NCI-H1930 (cell line): ENCODE measurements at places on chromosomes 16 and 17.

GRCh38 chr17:77353684-77354419 lies 213.1 kb downstream of the SEC14L1 start:
- no peak for DNase-seq

GRCh38 chr17:77774182-77774581 lies 184.3 kb upstream of the TNRC6C start:
- DNase-seq: no peak

DNA sequence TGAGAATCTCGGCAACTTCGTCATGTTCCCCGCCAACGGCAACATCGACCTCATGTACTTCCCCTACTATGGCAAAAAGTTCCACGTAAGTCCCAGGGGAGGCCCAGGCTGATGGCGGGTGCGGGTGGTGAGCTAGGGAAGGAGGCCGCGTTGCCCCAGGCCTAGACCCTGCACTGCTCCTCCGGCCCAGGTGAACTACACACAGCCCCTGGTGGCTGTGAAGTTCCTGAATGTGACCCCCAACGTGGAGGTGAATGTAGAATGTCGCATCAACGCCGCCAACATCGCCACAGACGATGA lies 4.8 kb downstream of the ATP1B2 start:
- no peak for DNase-seq

- DNase-seq: no peak
Observed at GRCh38 chr16:9039210-9039609, 52.2 kb upstream of the HAPSTR1 start.

DNA sequence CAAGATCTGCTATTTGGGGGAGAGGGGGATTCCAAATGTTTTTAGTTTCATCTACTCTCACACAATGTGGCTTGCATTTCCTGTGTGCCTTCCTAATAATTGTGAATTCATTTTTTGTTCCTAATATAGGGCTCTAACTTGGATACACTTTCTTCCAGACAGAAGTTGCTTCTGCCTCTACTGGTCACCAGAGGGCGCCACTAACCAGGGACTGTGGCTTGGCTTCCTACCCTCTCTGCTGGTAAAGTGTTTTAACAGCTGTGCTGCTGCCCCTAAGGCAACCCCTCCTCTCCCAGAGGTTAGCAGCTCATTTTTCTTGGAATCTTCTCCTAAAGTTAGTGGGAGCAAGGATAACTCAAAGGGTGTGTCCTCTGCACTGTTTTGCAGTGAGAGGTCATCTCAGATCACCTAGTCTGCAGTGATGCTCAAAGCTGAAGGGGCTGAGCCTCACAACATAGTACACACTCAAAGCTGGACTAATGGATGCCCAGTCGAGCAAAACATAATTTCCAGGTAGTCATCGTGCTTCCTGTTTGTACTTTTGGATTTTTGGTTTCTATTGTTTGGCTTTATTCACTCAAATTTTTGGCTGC lies 5.0 kb upstream of the PRSS54 start:
- no peak for DNase-seq

DNA sequence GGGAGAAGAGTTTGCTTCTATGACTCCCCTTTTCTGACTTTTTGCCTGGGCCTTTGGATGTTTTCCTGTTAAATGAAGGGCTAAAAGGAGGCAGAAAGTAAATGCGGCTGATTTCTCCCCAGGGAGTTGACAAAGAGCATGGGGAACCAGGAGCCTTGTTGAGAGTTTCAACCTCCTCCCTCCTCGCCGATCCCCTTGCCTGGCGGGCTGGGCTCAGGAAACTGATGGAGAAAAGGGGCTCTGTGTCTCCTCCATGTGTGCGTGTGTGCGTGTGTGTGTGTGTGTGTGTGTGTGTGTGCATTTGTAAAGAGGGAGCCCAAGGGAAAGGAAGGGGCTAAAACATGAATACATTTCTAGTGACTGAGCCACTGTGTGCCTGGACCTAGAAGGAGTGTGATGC lies 94.5 kb downstream of the ZDHHC7 start:
- DNase-seq: no peak

DNA sequence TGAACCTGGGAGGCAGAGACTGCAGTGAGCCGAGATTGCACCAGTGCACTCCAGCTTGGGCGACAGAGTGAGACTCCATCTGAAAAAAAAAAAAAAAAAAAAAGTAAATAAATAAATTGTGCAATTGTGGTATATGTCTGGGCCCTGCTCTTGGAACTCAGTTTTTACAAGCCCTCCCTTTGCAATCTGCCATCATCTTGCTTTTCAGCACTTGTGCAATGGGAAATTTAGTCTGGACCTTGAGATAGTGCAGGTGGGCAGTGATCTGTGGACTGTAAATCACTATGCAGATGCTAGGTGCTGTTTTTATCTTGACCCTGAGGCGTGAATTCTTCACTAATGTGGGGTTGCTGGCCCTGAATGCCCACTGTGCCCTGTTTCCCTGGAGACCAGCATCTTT lies 6.5 kb upstream of the RAP1GAP2 start:
- no peak for DNase-seq

DNA sequence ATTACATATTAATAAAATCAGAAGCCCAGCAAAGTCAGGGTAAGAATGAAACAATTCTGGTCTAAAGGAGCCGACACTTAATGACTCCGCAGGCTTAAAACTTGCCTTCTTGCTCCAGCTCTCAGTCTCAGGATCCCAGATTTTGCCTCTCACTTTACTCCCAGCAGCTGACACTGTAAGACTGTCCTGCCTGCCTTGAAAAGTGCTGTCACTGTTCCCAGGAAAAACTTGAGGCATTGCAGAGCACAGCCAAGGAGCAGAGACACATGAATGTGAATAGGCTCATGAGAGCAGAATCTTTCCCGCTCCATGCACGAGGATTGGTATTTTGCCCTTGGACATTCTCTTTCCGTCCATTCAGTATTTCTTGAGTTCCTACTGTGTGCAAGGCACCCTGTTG lies 457.6 kb upstream of the ZFHX3 start:
- no peak for DNase-seq

- DNase-seq: no peak
Observed at GRCh38 chr16:67212766-67213165, 13.8 kb downstream of the ELMO3 start.

GRCh38 chr16:29736112-29736511 lies 9.7 kb downstream of the C16orf54 start:
- no peak for DNase-seq

- DNase-seq: no peak
Observed at GRCh38 chr16:66936462-66936861, 1.1 kb downstream of the CES2 start.

GRCh38 chr17:74733365-74734122 lies 3.5 kb upstream of the RAB37 start:
- DNase-seq: no peak

GRCh38 chr17:63629627-63630026 lies 7.4 kb downstream of the MAP3K3 start:
- DNase-seq: no peak
